H7 (cell line): ENCODE measurements at places on chromosomes 12 and 14. TPM values are rescaled to one million over a fixed set of nuclear protein-coding genes. Genes with fewer than 3 reads are reported as not detected.

Gene ADAMTS20
- total RNA-seq, result 0.81 and 0.90 TPM in 2 replicates

Gene C12orf50
- total RNA-seq, result not detected in 2 replicates

Gene SDSL
- total RNA-seq, result 3.3 and 4.1 TPM in 2 replicates

GRCh38 chr14:69789118-69789640, 7.9 kb downstream of the SLC10A1 start:
- DNase-seq, result no peak

DNA sequence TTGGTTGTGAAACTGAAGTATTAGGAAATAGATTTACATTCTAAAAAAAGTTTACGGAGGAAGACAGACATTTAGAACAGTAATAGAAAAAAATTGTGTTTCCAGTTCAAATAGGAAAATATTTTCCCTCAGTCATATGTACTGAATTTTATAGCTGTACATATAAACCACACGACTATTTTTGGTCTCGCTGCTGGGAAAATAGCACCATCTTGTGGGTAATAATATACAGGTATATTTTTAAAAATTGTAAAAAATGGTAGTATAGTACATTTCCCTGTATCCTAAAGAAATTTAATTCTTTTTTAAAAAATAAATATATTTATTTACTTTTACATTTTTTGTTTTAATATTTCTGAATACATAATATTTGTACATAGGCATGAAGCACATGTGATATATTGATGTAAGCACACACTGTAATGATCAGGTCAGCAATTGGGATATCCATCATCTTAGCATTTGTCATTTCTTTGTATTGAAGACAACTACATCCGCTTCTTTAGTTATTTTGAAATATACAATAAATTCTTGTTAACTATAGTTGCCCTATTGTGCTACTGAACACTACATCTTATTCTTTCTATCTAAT, 168.6 kb downstream of the ALX1 start:
- DNase-seq, result no peak

DNA sequence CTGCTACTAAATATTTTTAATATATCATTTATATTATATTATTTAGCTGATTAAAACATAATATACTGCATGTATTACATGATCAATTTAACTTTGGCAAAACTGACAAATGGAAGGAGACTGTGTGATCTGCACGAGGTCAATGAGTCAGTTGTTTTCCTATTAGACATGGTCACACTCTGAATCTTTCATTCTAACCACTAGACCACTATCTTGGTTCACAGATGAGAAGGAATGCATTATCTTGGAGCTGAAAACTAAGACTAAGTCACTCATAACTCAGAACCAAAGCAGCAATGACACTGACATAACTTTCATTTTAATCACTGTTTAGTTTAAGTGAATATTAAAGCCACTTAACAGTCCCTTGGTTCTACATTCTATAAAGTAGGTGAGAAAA, 37.4 kb downstream of the GNPTAB start:
- no peak for DNase-seq

- DNase-seq, result peak; percentile 63
Observed at GRCh38 chr12:107929436-107929835, 154.9 kb downstream of the ASCL4 start.

- DNase-seq, result no peak
Observed at GRCh38 chr12:132164426-132164825, 20.2 kb downstream of the NOC4L start.

DNA sequence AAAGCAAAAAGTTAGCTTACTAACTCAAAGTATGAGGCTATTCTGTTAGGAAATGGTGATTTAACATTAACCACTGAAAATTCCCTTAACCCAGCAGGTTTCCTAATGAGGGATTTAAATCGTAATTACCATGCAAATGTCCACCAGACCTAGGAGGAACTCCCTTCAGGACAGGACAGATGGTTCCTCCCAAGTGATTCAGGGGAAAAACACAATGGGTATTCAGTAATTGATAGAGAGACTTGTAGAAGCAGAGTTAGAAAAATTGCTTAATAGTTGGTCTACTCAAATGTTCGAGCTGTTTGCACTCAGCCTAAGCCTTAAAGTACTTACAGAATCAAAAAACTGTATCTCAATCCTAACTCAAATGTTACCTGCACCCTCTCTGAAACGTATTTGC, 21.6 kb downstream of the RERGL start:
- DNase-seq, result no peak
